ENCODE measurements at places on chromosomes 11 and 22. TPM values are rescaled to one million over a fixed set of nuclear protein-coding genes. Genes with fewer than 3 reads are reported as not detected.

SUSD2 gene
- polyA plus RNA-seq: 51.4 TPM

DNA sequence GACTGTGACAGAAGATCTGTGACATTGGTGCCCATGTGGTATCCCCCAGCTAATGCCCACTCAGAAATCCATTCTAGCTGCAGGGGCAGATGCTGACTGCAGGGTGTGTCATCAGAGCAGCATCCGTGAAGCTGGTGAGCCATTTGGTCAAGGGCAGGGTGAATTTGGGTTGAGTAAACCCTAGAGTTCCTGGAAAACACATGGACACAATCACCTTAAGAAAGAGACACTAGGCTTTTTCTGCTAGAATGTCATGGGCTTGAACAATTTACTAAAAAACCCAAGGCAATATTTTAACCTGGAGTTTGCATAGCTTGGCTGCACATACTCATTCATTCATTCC is 100.0 kb downstream of the ADAMTS15 start:
- no peak for DNase-seq

DNA sequence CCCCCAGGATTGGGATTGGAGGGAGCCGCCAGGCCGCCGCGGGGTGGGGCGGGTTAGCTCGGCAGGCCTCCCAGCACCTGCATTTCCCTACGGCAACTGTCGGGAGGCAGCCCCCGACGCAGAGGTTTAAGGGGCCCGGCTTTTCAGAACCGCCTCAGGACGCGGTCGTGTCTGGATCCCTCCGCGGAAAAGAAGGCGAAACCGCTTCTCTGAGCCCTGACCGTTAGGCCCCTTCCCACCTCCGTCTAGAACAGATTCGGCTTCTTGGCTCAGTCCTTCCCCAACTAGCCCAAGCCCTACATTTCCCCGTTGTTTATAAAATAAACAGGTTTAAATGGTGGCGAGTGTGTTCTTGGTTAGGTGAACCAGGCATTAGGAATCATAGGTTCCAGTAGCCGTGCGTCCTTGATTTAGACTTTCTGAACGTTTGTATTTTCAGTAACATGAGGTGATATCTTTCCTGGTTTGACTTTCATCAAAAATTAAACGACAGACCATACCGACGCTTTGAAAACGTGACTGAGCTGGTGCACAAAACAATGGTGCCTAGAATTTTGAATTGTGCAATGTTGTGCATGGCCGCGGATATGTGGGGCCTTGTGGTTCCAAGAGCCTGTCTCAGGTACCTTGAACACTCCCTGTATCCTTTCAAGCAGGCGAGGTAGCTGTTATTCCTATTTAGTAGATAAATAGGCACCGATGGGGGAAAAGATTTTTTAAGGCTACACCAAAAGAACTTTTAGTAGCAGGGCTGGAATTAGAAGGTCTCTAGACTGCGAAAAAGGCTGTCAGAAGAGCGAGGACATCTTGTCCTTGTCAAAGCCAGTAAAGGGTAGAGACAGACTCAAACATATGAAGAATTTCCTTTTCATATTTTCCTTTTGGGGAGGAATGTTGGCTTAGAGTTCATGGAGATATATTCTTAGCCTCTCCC is 1.2 kb upstream of the HSPA8 start:
- peak; percentile 69 for DNase-seq

DNA sequence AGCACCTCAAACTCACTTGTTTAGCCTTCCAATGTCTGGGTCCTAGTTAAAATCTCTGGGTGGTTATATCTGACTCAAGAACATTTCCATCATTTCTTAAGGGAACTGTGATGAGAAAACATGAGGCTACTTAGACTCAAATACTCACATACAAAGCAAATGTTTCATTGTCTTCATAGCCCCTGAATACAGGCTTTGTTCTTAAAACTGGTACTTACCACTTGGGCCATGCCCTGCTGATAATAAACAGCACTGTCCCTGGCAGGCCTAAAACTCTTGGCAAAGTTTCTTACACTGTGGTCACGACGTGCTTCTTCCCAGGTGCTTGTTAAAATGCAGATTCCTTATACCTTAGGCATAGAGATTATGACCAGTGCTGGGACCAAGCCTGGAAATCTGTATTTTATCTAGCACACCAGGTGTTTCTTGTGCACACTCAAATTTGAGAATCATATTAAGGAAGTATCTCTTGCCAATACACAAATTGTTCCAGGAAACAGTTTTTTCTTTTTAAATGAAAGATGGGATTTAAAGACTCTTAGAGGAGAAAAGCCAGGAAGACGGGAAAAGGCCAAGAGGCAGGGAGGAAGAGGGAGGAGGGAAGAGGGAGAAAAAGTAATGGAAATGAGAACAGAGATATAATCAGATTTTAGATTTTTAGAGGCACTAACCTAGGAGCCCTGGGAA is 287.9 kb upstream of the MPPED2 start:
- DNase-seq: no peak

GRCh38 chr11:63608353-63609345 is 5.6 kb downstream of the PLAAT3 start:
- DNase-seq: no peak

SCO2 gene
- polyA plus RNA-seq: 2.3 TPM

DNA sequence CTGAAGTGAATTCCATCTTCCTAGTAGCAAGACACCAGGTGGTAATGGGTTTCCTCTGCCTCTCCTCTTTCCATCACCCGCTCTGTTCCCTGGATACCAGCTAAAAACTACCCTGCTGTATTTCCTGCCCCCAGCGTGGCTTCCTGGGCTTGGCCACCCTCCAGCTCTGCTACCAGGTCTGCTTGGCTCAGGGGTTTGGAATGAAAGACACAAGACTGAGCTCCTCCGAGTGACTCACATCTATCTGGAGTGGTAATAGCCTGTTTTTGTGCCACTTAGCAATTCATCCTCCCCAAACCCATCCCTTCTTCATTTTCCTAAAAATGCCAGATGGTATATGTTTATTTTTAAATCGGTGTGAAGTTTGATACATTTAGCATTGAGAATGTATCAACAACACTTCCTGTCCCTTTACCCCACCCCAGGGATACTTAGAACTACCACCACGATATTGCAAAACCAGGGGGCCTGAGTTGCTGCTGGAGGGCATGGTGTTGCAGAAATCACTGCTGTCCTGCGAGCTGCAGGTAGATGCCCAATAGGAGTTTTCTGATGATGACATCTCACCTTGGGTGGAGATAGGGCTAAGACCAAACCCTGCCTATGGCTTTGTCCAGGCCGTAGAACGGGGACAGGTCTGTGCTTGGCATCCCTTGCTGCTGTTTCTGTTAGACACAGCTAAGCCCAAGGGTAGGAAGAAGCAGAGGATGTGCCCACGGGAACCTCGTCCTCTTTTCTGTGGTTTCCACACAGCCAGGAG is 7.5 kb upstream of the MICAL3 start:
- DNase-seq: peak; percentile 48
